Stimulated activated CD8-positive, alpha-beta memory T cell treated with anti-CD3 and anti-CD28 coated beads, Interleukin-2, amount 100 ng/mL, for 1 hour (primary cell): ENCODE measurements at places on chromosomes 16 and 17.

DNA sequence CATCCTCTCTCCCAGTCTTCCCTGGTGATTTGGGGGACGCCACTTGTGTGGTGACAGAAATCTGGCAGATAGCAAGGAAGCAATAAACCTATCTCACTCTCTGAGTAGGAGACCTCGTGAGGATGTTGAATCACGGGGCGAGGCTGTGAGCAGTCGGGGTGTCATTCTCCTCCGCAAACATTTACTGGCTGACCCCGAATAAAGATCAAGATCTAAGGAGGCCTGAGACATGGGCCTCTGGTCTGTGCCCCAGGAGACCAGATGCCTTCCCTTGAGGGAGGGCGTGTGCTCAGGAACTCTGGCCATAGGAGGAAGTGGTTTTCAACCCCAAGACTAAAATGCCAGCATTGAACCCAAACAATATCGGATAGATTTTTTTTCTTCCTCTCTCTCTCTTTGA, 53.1 kb downstream of the FOXL1 start:
- no peak for DNase-seq

DNA sequence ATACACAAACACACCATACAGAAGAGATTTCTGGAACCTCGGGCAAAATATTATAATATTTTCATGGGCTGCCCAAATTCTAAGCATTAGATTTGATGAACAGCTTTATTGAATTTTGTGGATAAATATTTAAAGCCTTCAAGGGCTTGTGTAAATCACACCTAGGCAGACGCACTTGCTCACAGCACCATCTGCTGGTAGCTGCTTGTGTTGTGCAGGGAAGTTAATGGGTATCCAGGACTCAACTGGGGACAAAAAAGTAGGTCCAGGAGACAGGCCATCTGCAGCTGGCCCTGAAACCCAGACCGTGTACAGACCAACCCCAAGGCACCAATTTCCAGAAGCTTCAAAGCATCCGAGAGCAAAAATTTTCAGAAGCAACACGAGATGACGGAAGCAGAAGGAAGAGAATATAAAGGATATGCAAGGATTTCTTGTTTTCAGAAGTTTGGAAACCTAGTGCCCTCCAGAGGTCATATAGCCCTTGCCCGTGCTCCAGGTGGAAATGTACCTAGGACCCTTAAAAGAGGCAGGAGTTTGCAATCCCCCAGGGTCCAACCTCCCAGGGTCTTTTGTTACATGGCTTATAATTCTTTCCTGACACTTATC, 140.0 kb downstream of the CHD9NB start:
- DNase-seq = no peak

- no peak for DNase-seq
Measured at GRCh38 chr17:63113167-63113566, 147.1 kb downstream of the TANC2 start.

GRCh38 chr16:11168386-11169051, 87.5 kb downstream of the SOCS1 start:
- no peak for DNase-seq

GRCh38 chr17:6489016-6489550, 44.8 kb downstream of the PIMREG start:
- no peak for DNase-seq

DNA sequence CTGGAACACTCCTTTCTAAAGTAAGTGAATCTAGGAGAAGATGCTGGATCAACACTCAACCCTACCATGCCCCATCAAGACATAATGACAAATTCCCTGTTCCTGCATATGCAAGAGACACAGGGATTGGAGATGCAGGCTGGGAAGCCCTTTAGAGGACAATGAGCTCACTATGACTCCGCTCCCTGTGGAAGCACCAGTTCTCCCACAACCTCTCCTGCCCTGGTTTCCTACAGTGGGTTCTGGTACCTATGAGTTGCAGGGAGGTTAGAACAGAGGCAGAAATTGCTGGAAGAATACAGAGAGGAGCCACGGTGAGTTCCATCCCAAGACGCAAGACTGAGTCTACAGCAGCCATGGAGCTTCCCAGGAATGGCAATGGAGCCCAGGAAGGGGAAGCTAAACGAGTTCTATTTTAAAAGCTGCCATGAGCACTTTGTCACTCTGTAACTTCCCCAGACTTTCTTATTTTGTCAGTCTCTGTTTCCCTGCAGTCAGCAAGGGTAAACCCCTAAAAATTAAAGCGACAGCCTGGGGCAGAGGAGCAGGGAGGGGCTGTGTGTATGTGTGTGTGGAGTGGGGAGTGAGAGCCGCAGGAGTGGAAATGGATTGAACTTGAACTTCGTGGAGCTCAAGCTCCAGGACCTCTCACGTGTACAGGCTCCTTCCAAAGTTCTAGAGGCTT, 42.3 kb upstream of the PIK3R6 start:
- DNase-seq = no peak

- peak; percentile 29 for DNase-seq
Measured at GRCh38 chr16:89096768-89097391, 3.2 kb downstream of the ACSF3 start.

GRCh38 chr16:25030420-25031131, 15.4 kb upstream of the ARHGAP17 start:
- no peak for DNase-seq

GRCh38 chr16:85850344-85850880, 48.5 kb upstream of the IRF8 start:
- no peak for DNase-seq

DNA sequence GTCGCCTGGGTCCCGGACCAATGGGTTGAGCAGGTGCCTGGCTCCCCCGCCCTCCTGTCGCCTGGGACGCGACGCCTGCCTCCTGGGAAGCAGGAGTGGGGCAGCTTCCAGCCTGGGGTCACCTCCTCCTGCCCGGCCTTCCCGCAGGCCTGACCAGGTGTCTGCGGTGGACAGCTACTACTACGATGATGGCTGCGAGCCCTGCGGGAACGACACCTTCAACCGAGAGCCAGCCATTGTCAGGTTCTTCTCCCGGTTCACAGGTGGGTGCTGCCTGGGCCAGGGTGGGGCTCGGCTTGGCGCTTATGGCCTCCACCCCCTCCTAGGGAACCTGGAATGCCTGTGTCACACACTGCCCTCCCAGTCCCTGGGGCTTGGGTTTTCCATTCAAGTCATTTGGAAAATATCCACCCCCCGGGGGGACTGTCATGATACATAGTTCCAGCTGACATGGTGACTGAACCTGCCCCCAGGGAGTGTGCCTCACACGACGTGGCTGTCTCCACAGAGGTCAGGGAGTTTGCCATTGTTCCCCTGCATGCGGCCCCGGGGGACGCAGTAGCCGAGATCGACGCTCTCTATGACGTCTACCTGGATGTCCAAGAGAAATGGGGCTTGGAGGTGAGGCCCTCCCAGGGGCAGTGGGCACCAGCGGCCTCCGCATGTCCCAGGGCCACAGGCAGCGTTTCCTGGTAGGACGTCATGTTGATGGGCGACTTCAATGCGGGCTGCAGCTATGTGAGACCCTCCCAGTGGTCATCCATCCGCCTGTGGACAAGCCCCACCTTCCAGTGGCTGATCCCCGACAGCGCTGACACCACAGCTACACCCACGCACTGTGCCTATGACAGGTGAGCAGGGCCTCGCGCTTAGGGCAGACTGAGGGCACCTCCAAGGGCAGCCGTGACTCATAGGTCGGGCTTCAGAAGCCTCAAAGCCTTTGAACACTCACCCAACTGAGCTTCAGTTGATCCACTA, 2.3 kb downstream of the DNASE1 start:
- DNase-seq = no peak

GRCh38 chr16:79592186-79592585, 8.4 kb downstream of the MAF start:
- no peak for DNase-seq

DNA sequence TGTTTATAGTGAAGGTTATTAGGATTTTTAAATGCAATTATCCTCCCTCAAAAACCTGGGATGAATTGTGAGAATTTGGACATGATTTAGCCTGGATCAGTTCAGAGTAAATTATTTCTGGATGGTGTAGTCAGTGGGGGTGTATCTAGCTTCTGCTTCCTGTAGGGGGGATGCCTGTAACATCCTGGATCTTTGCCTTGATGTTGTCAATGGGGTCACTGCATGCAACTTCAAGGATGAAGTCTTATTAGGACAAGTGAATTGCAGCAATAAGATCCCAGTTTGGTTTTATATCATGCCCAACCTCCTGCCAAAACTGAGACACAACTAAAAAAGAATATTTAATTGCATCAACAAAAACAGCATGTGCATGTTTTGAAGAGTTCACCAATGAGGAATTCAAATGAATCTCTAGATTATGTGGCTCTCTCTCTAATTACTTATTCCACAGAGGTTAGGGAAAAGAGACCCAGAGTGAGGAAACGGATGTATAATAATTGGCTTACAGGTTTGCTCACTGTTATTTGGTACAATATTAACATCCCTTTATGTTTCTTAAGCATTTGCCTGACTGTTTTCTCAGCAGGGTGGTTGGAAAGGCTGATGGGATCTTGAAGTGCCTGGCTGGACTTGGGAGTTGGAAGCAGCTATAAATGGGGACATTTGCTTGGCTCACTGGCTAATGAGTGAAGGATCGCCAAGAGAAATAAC, 159.8 kb downstream of the HS3ST3B1 start:
- DNase-seq = no peak

DNA sequence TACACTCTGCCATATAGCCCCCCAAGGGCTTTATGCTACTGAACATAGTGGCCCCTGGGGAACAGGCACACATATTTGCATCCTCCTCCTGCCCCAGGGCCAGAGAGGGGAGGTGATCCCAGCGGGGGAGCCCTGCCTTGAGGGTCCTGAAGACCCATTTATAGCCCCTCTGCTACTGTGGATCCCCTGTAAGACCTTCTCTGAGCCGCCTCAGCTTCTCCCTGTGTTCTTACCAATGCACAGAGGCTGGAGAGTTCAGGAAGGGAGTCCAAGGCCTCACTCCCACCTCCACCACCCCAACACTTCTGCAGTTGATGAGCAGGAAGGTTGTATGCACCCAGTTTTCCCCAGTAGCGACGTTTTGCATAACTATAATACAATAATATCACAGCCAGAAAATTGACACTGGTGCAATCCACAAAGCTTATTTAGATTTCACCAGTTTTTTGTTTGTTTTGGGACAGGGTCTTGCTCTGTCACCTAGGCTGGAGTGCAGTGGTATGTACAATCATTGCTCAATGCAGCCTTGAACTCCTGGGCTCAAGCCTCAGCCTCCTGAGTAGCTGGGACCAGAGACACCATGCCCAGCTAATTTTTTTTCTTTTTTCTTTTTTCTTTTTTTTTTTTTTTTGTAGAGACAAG, 1.3 kb upstream of the FAM83G start:
- no peak for DNase-seq

GRCh38 chr17:70924776-70925175, 755.4 kb downstream of the KCNJ2 start:
- no peak for DNase-seq

DNA sequence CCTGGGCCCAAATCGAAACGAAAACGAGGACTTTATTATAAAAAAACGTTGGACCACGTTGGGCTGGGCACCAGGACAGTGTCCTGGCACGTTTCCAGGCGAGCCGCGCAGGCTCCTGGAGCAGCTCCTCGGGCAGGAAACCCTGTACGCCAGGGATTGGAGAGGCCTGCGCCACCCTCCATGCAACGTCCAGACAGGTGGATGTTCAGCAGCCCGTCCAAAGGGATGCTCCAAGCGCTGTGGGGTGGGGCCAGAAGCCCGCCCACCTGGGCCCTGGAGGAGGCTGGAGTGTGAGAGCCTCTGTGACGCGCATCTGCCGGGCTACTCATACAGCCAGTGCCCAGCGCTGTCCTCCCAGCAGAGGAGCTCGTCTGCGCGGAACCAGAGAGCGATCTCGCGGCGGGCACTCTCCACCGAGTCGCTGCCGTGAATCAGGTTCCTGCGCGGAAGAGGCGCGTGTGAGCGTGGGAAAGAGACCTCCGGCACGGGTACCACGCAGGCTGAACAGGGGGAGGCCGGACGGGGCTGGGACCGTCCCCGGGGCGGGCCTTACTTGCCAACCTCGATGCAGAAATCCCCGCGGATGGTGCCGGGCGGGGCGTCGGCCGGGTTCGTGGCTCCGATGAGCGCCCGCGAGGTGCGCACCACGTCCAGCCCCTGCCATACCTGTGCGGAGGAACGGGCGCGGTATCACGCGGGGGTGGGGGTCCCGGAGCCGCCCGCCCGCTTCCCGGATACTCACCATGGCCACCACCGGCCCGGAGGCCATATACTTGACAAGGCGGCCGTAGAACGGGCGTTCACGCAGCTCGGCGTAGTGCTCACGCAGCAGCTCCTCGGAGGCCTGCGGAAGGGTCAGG, 785 bp downstream of the NME3 start:
- no peak for DNase-seq

DNA sequence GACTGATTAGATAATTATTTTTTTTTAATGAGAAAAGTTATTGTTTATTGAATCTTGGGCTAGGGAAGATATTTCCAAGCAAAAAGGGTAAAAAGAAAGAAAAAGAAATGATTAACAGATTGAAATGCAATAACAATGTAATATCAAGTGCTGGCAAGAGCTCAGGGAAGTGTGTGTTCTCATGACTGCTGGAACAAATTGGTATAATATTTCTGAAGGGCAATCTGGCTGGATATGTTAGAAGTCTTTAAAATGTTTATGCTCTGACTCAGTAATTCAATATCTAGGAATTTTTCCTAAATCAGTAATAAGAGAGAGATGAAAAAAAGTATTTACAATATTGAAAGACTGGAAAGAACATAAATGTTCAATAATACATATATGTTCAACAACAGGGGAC, 7.6 kb upstream of the ZNF624 start:
- no peak for DNase-seq

GRCh38 chr17:8556074-8556473, 74.5 kb downstream of the MYH10 start:
- DNase-seq = no peak

GRCh38 chr17:60371818-60372510, 20.0 kb downstream of the USP32 start:
- DNase-seq = no peak

- no peak for DNase-seq
Measured at GRCh38 chr17:27414271-27414670, 42.0 kb upstream of the KSR1 start.

GRCh38 chr16:28820016-28820415, 2.8 kb upstream of the ATXN2L start:
- no peak for DNase-seq

- no peak for DNase-seq
Measured at GRCh38 chr17:77324227-77324626, 183.5 kb downstream of the SEC14L1 start.

DNA sequence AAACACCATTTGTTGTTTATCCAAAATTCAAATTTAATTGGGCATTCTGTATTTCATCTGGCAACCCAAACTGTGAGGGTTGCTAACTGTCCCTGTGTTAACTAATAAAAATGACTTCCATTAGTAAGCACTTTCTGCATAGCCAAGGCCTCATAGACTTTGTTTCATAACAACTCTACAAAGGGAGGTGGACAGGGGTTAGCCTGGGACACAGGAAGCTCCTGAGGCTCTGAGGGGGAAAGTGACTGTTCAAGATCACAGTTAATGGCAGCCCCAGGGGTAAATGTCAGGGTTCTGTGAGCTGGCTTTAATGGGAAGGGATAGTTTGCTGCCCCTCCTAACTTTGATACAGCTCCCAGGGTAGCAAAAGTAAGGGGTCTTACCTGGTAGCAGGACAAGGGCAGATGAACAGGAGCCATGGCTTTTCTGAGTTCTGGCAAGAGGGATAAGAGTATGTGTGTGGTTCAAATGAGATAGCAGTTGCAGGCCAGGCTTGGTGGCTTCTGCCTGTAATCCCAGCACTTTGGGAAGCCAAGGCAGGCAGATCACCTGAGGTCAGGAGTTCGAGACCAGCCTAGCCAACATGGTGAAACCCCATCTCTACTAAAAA, 2.2 kb downstream of the HEATR9 start:
- DNase-seq = no peak

- no peak for DNase-seq
Measured at GRCh38 chr17:7969433-7969832, 33.0 kb upstream of the GUCY2D start.
